ENCODE measurements at places on chromosomes 4 and X.

GRCh38 chr4:119125931-119126330 lies 9.7 kb upstream of the MYOZ2 start:
- H3K27ac ChIP-seq: no peak overlapping the region
- peaks cover 2% of the 10 kb centered on the region for H3K4me1 ChIP-seq
- no peak overlapping the region for H3K4me3 ChIP-seq
- DNase-seq: no peak
- H3K27me3 ChIP-seq: peaks cover 2% of the 10 kb centered on the region

DNA sequence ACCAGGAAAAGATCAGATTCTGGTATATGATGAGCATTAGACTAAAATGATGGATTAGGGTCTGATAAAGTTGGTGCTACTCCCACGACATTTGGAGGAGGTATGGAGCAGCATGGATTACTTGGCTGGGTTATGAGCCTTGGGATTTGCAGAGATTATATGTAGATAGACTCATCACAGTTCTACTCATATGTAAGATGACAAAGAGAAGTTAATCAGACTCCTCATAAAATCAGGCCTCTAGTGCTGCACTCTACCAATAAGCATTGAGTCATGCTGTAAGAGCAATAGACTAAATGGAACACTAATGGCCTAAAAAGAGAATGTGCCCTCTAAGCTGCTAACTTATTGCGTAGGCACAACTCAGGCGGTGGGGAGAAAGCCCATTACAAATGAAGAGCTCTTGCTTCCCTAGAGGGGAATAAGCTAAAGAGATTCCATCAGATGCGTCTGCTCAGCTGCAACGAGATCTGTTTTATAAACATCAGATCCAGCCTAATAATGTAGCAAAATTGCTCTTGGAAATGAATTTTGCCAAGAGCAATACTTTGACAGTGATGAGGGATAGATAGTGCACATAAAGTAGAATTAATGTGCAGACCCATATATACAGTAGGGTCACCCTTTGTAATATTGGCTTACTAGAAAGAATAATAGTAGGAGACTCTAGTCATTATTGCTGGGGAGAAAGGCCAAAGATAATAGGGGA lies 17.5 kb downstream of the LIAS start:
- H3K27me3 ChIP-seq: no peaks in the 10 kb centered on the region
- no peaks in the 10 kb centered on the region for H3K4me1 ChIP-seq
- no peak for DNase-seq

GRCh38 chr4:61500883-61501282 lies 300.8 kb downstream of the ADGRL3 start:
- no peak overlapping the region for H3K4me3 ChIP-seq
- no peak overlapping the region for H3K27ac ChIP-seq
- no peak for DNase-seq
- H3K4me1 ChIP-seq: no peaks in the 10 kb centered on the region

GRCh38 chrX:107384397-107385105 lies 64.9 kb upstream of the FRMPD3 start:
- no peaks in the 10 kb centered on the region for H3K36me3 ChIP-seq
- peaks cover 7% of the 10 kb centered on the region for H3K4me1 ChIP-seq
- no peak overlapping the region for H3K4me3 ChIP-seq
- no peak overlapping the region for H3K27ac ChIP-seq

DNA sequence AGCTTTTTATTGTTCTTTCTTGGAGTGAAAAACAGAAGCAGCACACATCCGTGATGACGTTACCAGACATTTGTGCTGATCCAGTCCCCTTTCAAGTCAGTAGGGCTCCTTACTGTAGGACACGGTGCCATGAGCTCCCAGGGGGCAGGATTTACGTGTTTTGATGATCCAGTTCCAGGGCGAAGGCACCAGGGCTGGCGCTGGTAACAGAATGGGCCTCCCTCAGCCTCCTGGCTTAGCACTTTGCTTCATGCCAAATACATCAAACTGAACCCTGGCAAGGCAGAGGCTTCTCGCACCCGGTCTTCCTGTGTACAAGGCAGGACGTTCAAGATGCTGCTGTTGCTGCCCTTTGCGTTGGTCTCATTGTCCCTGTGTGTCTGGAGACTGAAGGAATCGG lies 66.6 kb upstream of the PSAPL1 start:
- no peak overlapping the region for H3K27ac ChIP-seq
- H3K4me3 ChIP-seq: no peak overlapping the region
- H3K36me3 ChIP-seq: no peaks in the 10 kb centered on the region
- H3K4me1 ChIP-seq: no peaks in the 10 kb centered on the region
- H3K27me3 ChIP-seq: no peaks in the 10 kb centered on the region

GRCh38 chrX:30280428-30280827 lies 28.8 kb downstream of the NR0B1 start:
- no peaks in the 10 kb centered on the region for H3K27me3 ChIP-seq
- no peaks in the 10 kb centered on the region for H3K36me3 ChIP-seq
- H3K27ac ChIP-seq: no peak overlapping the region
- H3K4me1 ChIP-seq: peaks cover 7% of the 10 kb centered on the region
- no peak for DNase-seq

DNA sequence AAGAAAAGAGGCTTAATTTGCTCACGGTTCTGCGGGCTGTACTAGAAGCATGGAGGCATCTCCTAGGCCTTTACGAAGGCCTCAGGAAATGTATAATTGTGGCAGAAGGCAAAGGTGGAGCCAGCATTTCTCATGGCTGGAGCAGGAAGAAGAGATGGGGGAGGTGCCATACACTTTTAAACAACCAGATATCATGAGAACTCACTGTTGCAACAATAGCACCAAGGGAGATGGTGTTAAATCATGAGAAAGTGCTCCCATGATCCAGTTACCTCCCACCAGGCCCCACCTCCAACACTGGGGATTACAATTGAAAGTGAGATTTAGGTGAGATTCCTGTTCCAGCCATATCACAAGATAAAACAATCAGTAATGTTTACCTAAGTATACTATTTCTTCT lies 45.5 kb downstream of the MTHFD2L start:
- no peaks in the 10 kb centered on the region for H3K27me3 ChIP-seq
- no peak for DNase-seq
- peaks cover 12% of the 10 kb centered on the region for H3K4me1 ChIP-seq
- no peak overlapping the region for H3K4me3 ChIP-seq
- no peaks in the 10 kb centered on the region for H3K36me3 ChIP-seq

- no peaks in the 10 kb centered on the region for H3K4me1 ChIP-seq
- peaks cover 2% of the 10 kb centered on the region for H3K27me3 ChIP-seq
- H3K36me3 ChIP-seq: no peaks in the 10 kb centered on the region
- no peak overlapping the region for H3K27ac ChIP-seq
Observed at GRCh38 chrX:25131055-25131454, 115.3 kb upstream of the ARX start.

GRCh38 chrX:32871636-32872035 lies 339.7 kb downstream of the DMD start:
- DNase-seq: no peak
- H3K27me3 ChIP-seq: no peaks in the 10 kb centered on the region
- H3K27ac ChIP-seq: no peak overlapping the region
- no peaks in the 10 kb centered on the region for H3K4me1 ChIP-seq
- no peak overlapping the region for H3K4me3 ChIP-seq

GRCh38 chr4:150178161-150178560 lies 99.9 kb downstream of the DCLK2 start:
- H3K27me3 ChIP-seq: peaks cover 11% of the 10 kb centered on the region
- H3K4me1 ChIP-seq: no peaks in the 10 kb centered on the region
- no peaks in the 10 kb centered on the region for H3K36me3 ChIP-seq
- no peak overlapping the region for H3K4me3 ChIP-seq
- H3K27ac ChIP-seq: no peak overlapping the region

GRCh38 chrX:68723491-68724155 lies 76.2 kb downstream of the STARD8 start:
- no peaks in the 10 kb centered on the region for H3K36me3 ChIP-seq
- DNase-seq: no peak
- no peak overlapping the region for H3K4me3 ChIP-seq
- H3K4me1 ChIP-seq: no peaks in the 10 kb centered on the region
- H3K27me3 ChIP-seq: no peaks in the 10 kb centered on the region

DNA sequence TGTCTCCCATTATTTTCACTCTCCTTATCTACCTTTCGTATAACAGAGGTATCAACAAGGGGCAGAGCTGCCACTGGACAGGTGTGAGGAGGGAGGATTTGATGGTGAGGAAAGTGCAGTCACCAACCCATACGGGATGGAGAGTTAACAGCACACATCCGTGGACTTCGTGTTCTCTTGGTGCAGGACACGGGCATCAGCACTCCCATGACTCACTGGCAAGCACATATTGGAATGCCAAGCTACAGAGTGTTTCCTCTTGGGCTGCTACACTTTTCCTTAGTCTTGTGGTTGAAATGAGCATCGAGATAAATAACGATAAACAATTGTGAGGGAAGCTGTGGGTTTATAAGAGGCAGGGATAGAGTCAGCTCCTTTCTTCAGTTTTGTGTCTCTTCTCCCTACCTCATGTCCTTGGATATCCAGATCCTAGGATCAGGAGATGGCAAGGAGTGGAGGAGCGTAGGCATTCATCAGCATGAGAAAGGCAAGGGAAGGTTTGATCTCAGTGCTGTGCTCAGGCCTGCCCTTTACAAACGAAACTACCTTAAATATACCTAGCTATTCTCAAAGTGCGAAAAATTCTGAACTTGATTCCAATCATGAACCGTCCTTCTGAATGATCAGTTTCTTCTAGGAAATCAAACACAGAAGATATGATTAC lies 96.3 kb downstream of the ZNF827 start:
- no peak overlapping the region for H3K27ac ChIP-seq
- H3K4me3 ChIP-seq: no peak overlapping the region
- no peaks in the 10 kb centered on the region for H3K27me3 ChIP-seq
- H3K4me1 ChIP-seq: peaks cover 36% of the 10 kb centered on the region

DNA sequence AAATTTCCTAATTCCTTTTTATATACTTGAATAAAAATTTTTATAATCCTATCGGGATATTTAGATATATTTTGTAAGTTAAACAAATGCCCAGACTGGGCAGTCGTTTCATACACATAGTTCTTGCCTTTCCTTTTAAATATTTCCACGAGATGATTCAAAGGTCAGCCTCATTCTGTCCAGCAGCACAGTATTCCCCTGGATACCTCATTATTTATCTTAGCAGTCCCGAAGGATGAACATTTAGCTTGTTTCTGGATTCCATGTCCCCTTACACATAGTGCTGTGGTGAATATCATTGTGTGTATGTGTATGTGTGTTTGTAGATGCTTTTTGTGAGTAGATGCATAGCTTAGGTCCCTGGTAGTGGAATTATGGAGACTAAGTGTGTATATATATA lies 38.3 kb downstream of the RAPGEF2 start:
- peaks cover 4% of the 10 kb centered on the region for H3K4me1 ChIP-seq
- H3K36me3 ChIP-seq: no peaks in the 10 kb centered on the region
- H3K27ac ChIP-seq: no peak overlapping the region

DNA sequence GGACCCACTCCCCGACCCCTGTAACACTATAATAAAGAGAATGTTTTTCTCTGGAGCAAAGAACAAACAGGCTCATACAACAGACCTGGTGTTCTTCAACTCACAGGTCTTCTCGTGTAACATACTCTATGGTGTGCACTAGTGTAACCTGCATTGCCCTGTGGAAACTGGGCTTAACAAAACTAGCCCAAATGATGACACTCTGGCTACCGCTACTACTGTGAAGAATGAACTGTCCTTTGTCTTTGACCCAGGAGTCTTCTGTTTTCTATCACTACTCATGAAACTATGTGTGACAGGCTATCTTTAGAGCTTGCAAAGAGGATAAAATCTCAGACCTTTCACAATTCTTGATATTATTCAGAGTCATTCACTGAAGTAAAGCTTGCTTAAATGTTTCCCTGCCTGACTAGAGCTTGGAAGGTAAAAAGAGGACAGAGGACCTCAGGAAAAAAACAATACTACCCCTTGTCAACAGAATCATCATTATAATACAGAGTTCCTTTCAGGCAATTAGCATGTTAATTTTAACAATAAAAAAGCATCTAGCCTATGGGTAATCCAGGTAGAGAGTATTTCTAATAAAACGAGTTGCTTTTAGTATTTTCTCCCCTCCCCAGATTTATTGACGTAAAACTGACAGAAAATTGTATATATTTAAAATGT lies 59.2 kb downstream of the FSTL5 start:
- H3K27ac ChIP-seq: no peak overlapping the region
- no peak for DNase-seq
- no peaks in the 10 kb centered on the region for H3K36me3 ChIP-seq
- no peak overlapping the region for H3K4me3 ChIP-seq
- no peaks in the 10 kb centered on the region for H3K4me1 ChIP-seq

DNA sequence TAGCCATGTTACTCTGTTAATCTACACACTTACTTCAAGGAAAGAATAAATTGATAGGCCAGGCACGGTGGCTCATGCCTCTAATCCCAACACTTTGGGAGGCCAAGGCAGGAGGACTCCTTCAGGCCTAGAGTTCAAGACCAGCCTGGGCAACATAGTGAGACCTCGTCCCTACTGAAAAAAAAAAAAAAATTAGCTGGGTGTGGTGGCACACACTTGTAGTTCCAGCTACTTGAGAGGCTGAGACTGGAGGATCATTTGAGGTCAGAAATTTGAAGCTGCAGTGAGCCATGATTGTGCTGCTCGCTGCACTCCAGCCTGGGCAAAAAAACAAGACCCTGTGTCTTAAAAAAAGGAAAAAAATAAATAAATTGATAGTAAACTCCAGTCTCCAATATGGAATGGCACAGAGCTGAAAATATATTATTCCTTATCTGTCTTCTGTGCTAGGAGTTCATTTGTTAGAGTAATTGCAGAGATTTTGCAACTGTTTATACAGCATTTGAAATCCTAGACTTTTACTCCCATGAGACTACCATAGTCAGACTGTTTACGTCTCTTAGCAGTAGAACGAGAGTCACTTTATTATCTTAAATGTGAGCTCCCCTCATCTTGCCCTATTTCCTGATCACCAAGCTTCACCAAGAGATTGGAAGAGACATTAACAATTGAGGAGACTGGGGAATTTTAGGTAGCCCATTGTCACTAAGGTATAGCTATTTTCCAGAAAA lies 18.8 kb upstream of the TMEM131L start:
- no peaks in the 10 kb centered on the region for H3K27me3 ChIP-seq
- H3K36me3 ChIP-seq: no peaks in the 10 kb centered on the region
- DNase-seq: no peak

GRCh38 chrX:28843817-28844216 lies 256.6 kb downstream of the IL1RAPL1 start:
- H3K36me3 ChIP-seq: no peaks in the 10 kb centered on the region
- no peak for DNase-seq
- no peak overlapping the region for H3K27ac ChIP-seq

- peaks cover 3% of the 10 kb centered on the region for H3K27me3 ChIP-seq
- no peak for DNase-seq
- no peaks in the 10 kb centered on the region for H3K36me3 ChIP-seq
- no peak overlapping the region for H3K27ac ChIP-seq
- peaks cover 11% of the 10 kb centered on the region for H3K4me1 ChIP-seq
- no peak overlapping the region for H3K4me3 ChIP-seq
Observed at GRCh38 chr4:11546391-11547175, 117.9 kb upstream of the HS3ST1 start.

- no peak overlapping the region for H3K4me3 ChIP-seq
- H3K27me3 ChIP-seq: no peaks in the 10 kb centered on the region
- no peak overlapping the region for H3K27ac ChIP-seq
- no peaks in the 10 kb centered on the region for H3K4me1 ChIP-seq
- no peak for DNase-seq
Observed at GRCh38 chr4:69726971-69727370, 33.4 kb downstream of the SULT1B1 start.

DNA sequence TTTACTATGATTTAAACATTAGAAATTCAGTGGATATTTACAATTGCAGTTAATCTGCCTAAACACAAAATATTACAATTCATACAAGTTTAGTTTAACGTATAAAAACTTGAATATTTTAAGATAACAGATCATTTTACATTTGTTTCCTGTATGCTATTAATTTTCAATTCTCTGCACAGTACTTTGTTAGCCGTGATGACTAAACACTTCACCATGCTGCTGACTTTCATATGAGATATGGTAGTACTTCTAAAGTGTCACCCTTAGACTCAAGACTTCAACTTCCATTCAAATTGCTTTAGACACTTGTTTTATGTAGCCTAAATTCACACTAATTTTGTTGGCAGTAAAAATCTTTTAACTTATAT lies 1646.4 kb upstream of the ADGRL3 start:
- no peak for DNase-seq
- no peak overlapping the region for H3K27ac ChIP-seq
- peaks cover 2% of the 10 kb centered on the region for H3K4me1 ChIP-seq
- H3K27me3 ChIP-seq: no peaks in the 10 kb centered on the region
